ENCODE measurements at places on chromosomes 3 and 15.

GRCh38 chr3:133479895-133480669 is 80.2 kb downstream of the BFSP2 start:
- no peak for DNase-seq

GRCh38 chr15:49154799-49155109 is 645 bp downstream of the COPS2 start:
- DNase-seq: no peak

GRCh38 chr3:188090620-188091309 is 63.2 kb upstream of the LPP start:
- peak; percentile 23 for DNase-seq

DNA sequence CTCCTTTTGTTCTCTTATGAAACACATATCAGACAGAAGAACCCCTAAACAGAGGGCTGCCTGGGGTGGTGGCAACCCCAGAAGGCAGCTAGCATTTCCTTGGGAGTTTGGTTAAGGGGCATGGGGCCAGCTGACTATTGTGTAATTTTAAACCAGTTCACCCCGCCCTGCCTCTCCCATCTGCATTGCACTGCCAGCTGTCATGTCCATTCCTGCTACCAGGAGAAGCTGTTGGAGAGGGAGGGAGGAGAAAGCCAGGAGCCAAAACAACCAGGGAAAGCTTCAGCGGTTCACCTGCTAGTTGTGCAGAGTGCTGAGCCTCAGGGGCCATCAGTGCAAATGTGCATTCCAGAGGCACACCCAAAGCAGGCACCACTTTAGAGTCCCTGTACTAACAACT is 47.6 kb upstream of the ATP1B3 start:
- peak; percentile 43 for DNase-seq

DNA sequence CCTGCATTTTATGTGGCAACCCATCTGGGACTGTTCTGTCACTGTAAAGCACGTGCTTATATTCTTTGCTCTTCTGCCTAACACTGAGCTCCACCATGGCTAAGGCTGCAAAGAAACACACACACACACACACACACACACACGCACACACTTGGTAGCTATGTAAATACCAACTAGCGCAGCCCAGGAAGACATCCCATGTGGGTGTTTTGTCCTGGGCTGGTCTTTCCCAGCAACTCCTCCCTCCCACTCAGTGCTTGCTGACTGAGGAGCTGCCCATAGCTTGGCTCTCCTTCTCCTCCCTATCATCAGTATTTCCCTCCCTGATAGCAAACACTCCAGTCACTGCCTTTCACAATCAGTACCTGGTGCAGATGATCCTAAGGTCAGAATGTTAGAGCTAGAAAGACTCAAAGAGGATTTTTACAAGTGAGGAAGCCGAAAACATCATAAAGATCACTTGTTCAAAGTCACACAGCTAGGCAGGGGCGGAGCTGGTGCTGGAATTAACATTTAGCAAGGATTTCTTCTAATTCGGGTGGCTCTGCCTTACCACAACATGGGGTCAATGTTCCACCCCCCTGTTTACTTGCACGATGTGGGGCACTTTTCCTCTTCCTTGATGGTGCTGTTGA is 377.1 kb upstream of the TBL1XR1 start:
- peak; percentile 80 for DNase-seq

DNA sequence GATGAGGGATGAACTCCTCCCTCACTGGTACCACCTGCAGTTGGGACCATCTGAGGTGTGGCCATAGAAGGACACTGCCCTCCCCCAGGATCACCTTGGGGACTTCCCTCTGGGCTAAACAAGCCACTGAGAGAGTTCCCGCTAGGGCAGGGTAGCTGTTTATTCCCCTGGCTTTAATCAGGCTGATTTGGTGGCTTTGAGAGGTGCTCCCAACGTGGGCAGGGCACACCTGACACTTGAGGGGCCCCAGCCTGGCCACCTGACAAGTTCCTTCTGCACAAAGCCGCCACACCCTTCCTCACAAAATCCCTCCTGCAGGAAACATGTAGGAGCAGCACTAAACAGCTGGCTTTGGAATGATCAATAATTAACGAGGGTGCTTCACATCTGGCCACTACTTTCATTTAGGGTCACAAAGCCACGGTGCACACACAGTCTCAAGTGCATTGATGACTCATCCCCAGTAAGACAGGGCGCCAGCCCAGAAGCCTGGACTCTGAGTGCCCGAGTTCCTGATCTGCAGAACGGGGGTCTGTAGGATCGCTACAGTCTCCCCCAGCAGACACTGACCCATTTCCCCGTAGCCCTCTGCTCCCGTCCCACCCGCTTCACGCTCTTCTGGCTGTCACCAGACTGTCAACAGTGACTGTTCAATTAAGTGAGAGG is 75.1 kb downstream of the ATP10A start:
- no peak for DNase-seq

GRCh38 chr3:124459678-124460077 is 270.6 kb upstream of the UMPS start:
- DNase-seq: no peak

- DNase-seq: no peak
These were observed 83.5 kb downstream of the SLC25A26 start for GRCh38 chr3:66304293-66304692.

DNA sequence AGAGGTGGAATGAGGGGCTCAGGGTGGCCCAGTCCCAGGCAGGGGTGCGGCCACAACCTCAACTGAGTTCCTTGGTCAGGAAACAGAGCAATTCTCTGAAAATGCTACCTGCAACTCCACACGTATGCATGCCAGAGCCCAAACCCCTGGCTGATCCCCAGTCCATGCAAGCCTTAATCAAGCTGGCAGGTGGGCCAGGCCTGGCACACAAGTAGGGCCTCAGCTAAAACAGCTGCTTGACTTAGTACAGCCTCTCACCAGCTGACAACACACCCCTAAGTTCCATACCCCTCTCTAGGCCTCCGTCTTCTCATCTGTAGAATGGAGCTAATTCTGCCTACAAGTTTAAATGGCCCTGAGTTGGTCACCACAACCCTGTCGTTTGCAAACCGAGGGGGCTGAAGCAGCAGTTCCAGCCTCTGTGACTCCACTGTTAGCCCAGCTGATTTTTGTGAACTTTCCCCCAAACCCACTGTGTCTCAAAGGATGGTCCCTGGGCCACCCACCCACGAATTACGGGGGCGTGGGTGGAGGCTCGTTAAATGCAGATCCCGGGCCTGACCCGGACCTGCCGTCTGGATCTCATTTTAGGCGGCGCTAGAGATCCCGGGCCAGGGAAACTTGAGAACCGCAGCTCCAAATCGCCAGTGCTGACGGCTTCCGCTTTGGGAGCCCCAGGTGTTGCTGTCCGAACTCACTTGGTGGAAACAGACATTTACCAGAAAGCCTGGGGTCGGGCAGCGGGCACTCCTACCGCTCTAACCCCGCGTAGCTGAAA is 927 bp downstream of the CHDH start:
- DNase-seq: no peak

All from NCI-H510A (cell line).